ENCODE measurements at places on chromosomes 12 and 14.
A peak's percentile ranks its signal among the peaks of the same experiment; 100 is the strongest.

GRCh38 chr12:124923905-124924734 is 9.7 kb upstream of the UBC start:
- DNase-seq: no peak

- DNase-seq: peak; percentile 84
These were observed 281.1 kb upstream of the AMIGO2 start for GRCh38 chr12:47360771-47361388.

GRCh38 chr14:84108746-84109457 is 1421.0 kb upstream of the FLRT2 start:
- no peak for DNase-seq

DNA sequence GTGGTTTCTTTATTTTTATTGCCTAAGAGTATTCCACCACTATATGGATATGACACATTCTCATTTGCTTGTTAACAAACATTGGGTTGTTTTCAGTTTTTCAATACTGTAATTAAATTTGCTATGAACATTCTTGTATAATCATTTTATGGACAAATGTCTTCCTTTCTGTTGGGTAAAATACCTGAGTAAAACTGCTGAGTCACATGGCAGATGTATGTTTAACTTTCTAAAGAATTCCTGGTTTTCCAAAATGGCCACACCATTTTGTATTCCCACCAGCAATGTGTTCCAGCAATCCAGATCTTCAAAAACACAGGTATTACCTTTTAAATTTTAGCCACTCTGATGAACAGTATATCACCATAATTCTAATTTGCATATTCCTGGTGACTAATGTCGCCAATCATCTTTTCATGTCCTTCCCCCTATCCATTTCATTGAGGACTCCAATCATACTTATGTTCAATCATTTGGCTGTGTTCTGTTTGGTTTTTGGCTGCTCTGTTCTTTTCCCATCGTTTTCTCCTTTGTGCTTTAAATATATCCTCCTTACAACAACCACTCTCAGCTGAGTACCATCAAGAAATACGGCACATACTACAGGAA is 36.0 kb downstream of the CDK17 start:
- DNase-seq: no peak

GRCh38 chr12:32024884-32025592 is 65.8 kb downstream of the RESF1 start:
- DNase-seq: no peak

- DNase-seq: no peak
These were observed 3.0 kb downstream of the WNT1 start for GRCh38 chr12:48980953-48981756.

- DNase-seq: no peak
These were observed 103.6 kb downstream of the TMEM30B start for GRCh38 chr14:61177279-61178225.

DNA sequence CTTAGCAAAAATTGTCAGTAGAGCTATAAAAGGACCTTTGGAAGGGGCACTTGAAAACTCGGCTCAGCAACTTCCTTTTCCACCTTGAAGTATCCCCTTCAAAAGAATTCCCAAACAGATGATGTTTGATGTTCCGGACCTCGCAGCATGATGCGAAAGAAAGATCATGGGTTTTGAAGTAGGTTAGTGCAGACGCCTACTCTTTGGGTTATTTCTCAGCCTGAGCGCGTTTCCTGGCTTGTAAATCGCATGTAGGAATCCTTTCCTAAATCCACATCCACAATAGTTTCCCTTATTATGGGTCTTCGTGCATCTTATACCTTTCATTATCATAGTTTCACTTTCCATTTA is 584 bp upstream of the NEDD1 start:
- DNase-seq: no peak

GRCh38 chr12:121803861-121804416 is at the start of gene SETD1B:
Gene SETD1B, plus strand, starts transcription at chr12:121804009. Its CDS starts 729 bp downstream, at chr12:121804738.
- no peak for DNase-seq

- no peak for DNase-seq
These were observed 47.0 kb downstream of the TMEM132C start for GRCh38 chr12:128313931-128314330.

DNA sequence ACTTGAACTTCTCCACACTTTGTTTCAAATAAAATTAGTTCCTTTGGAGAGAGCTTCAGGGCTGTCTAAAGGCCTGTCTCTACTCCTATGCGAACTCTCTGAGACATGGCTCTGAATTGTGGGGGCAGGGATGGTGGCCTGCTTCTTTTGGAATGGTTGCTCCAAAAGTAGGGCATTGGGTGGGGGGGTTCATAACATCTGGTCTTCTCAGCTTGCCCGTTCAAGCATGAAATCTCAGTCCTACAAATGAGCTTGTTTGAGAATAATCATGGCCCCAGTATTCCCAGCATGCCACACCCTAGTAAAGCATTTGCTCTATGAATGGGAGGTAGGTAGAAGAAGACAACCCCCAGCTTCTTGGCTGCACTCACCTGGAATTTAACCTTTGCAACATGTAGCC is 6.7 kb downstream of the GPR135 start:
- no peak for DNase-seq

DNA sequence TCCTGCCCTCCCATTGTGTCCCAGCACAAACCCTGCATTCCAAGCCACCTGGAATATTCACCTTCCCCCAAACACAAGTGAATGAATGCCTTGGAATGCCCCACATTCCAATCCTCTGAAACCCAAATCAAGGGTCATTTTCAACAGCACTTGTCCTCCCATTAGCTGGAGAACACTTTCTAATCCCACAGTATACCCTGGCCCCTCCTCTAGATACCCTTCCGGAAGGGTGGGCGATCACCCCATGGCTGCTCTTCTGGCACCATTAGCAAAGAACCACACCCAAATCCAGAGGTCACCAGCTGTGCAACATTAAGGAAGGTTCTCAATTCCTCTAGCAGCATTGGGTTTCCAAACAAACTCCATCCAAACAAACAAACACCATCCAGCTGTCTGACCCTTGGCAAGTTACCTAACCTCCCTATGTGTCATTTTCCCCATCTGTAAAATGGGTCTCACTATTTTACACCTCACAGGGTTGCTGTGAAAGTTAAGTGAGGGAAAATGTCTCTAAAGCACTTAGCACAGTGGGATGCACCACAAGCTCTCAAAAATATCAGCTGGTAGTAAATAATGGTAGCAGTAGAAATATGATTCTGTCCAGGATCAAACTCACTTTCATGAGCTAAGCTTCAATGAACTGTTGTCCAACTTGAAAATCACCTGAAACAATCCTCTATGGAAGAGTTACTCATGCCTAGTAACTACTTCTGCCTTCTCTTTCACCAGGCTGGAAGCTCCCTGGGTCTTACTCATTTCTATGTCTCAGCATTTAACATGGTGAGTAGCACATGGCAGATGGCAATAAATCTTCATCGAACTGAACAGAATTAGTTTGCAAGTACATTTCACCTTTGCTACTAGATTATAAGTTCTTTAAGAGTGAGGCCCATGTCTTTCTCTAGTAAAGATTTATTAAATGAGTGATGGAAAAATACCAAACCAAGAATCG is 5.3 kb downstream of the NUAK1 start:
- no peak for DNase-seq

DNA sequence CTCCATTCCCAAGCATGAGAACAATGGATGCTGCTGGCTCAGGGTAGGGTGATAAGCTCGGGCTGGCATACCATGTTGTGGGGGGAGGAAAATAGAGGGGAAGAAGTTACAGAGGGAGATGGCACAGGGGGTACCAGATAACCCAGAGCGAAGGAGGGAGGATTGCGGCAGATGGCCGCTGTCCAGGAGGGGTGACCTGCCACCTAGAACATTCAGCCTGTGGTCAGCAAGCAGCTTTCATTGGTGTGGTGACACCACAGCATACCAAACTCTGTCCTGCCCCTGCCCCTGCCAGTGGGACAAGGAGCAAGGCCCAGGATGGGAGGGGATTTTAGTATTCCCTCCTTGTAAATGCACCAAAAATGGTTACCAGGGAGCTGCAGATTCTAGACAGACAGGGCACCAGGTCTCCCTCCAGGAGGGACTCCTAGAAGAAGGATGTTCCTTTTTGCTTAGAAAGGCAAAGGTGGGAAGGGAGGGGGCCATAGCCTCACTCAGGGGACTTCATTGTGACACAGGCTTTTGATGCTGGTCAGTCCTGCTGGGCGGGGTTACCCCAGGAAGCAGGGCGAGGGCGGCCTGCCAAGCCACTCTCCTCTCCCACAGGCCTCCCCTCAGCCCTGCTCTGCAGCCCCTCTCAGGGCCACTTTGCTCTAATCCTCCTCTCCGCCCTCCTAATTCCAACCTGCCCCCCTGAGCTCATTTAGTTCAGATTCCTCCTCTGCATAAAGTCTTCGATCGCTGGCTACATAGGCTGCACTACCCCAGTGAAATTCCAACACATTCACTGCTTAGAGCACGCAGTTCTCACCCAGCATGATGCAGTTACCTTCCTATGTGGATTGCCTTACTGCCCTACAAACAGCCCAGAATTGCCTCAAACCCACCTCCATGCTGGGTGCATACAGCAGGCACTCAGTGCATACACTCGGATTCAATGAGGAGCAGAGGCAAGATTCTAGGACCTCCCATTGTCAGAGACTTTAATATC is 36.0 kb upstream of the PLEKHG6 start:
- DNase-seq: no peak

DNA sequence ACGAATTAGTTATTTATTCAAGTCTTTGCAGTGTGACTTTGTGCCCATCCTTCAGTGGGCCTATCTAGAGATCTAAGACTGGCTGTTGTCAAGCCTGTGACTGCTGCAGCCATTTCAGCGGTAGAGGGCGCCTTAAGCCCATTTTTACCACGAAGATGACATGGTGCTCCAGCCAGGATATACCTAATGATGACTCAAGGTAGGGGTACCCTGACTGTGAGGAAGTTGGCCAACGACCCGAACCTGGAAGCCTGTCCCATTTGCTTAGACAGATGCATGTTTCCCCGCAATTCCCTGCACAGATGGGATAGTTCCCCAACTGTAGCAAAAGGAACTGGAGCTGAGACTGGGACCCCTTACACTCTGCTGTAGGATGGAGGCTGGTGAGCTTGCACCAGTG is 41.3 kb downstream of the RAB3IP start:
- no peak for DNase-seq

- DNase-seq: no peak
These were observed 194.4 kb downstream of the RASSF9 start for GRCh38 chr12:85641796-85642195.
